Stimulated activated CD8-positive, alpha-beta memory T cell treated with anti-CD3 and anti-CD28 coated beads, Interleukin-12 subunit alpha, Interleukin-12 subunit beta, amount 100 ng/mL, for 4 hours (primary cell): ENCODE measurements at places on chromosomes 12 and 14.

GRCh38 chr14:32620303-32620702 is 291.2 kb downstream of the AKAP6 start:
- no peak for DNase-seq

GRCh38 chr12:66132408-66132807 is 1.9 kb upstream of the LLPH start:
- no peak for DNase-seq

- DNase-seq = no peak
These were observed 9.2 kb upstream of the INF2 start for GRCh38 chr14:104680056-104680805.

GRCh38 chr14:68513838-68514607 is 278.8 kb downstream of the ZFP36L1 start:
- DNase-seq = no peak

DNA sequence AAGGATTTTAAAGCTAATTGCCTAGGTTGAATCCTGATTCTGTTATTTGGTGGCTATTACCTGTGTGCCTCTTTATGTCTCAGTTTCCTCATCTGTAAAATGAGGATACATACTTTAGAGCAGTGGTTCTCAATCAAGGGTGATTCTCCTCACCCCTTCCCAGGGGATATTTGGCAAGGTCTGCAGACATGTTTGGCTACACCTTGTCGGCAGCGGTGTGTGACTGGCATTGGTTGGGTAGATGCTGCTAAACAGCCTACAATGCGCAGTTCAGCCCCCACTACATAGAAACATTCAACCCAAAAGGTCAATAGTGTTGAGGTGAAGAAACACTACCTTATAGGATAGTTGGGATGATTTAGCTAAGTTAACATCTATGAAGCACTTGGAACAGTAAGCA is 23.4 kb downstream of the LDHB start:
- DNase-seq = no peak

DNA sequence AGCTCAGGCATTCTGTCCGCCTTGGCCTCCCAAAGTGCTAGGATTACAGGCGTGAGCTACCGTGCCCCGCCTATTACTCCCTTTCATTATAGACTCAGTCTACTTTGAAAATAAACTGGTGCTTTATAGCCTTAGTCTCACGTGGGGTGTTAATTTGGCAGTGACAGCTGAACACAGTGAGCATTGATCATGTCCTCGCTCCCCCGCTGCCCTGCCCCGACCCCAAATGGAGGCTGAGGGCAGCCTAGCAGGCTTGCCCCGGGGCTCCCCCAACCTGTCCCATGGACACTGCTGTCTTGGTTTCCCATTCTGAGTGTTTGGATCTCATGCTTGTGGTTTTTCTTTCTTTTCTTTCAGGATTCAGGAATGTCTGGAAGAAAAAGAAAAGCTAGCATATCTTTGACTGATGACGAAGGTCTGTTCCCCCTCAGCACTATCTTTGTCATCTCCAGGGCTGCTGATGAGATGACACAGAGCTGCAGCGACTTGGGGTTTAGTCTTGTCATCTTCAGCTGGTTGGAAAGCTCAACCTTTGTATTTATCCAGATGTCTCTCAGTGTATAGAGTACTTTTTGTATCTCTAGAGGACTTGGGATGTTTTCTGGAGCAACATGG is 42.2 kb downstream of the EP400 start:
- DNase-seq = no peak

DNA sequence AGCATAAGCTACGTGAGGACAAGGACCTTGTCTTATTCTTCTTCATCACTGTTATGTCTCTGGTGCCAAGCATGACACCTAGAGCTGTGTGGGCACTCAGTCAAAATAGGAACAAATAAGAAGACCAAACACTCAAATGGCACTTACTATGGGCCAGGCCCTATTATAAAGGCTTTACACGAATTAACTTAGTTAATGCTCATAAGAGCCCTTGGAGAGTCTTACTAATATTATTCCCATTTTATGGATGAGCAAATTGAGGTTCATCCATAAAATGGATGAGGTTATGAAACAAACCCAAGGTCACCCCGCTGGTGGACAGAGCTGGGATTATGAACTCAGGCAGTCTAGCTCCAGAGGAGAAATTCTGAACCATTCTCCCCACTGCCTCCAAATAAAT is 47.7 kb downstream of the ISCA2 start:
- DNase-seq = no peak

- no peak for DNase-seq
These were observed 8.8 kb downstream of the RAP1B start for GRCh38 chr12:68619541-68619940.

GRCh38 chr14:39310051-39310450 is 76.3 kb downstream of the MIA2 start:
- no peak for DNase-seq

- DNase-seq = no peak
These were observed 9.1 kb upstream of the GPRC5A start for GRCh38 chr12:12882288-12882687.

DNA sequence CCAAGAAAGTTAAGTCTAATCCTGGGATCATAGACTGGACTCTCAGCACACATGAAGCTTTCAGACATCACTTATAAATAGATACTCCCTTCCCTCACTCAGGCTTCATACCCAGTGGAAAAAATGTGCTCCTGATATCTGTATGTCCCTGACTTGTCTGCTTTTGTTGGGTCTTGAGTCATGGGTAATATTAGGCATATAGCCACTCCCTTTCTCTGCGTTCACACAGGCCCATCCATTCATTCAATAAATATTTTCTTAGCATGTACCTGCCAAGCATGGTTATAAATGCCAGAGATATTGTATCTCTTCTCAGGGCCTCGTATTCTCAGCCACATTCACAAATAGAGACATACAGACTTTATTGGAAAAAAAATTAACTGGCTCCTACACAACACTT is 43.5 kb downstream of the COX16 start:
- no peak for DNase-seq

DNA sequence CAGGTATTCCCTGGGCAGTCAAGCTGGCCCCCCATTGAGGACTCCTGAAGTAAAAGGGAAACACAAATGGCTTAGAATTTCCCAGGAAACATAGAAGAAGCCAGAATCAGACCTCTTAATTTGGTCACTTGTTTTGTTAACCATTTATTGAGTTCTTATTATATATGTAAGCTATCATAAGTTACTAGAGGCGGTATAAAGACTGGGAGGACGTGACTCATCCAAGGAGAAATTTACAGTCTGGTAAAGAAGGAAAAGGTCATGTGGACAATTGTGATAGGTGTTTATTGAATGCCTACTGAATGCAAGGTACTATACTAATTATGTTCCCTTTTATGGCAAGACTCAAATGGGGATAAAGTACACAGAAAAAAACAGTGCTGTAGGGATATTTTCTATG is 146.7 kb downstream of the DYRK2 start:
- DNase-seq = no peak

DNA sequence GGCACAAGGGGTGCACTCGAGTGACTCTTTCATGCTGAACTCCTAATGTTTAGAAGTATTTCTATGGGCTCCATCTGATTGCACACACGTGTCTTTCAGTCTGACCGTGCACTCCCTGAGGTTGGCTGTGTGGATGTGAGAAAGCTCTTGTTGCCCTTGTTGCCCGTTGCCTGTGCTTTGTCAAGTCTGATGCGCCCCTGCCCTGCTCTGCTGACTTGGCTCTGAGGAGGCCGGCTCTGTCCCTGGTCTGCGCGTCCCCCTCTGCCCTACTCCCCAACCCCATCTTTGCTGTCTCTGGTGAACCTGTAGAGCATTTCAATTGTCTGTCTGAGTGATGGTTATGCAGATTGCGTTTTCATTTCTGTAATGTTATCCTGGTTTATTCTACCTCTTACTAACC is 802.3 kb downstream of the NRXN3 start:
- DNase-seq = no peak

GRCh38 chr12:68319988-68320623 is 12.1 kb downstream of the MDM1 start:
- no peak for DNase-seq

GRCh38 chr12:26281320-26281719 is 85.9 kb downstream of the SSPN start:
- DNase-seq = no peak

- no peak for DNase-seq
These were observed 43.1 kb upstream of the A2ML1 start for GRCh38 chr12:8779281-8779680.

DNA sequence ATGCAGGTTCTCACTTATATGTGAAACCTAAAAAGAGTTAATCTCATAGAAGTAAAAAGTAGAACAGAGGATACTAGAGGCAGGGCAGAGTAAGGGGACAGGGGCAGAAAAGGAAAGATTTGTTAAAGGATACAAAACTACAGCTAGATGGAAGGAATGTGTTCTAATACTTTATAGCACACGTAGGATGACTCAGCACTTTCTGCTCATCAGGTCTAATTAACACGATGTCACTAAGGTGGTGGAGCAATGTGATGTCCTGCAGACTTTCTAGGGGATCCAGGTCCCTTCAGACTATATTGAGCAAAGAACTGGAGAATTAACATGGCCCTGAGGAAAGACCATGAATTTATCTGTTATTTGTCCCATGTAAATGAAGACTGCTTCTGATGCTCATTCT is 80.8 kb upstream of the CMKLR1 start:
- DNase-seq = no peak

GRCh38 chr12:89689306-89689705 is 19.3 kb downstream of the ATP2B1 start:
- DNase-seq = no peak

DNA sequence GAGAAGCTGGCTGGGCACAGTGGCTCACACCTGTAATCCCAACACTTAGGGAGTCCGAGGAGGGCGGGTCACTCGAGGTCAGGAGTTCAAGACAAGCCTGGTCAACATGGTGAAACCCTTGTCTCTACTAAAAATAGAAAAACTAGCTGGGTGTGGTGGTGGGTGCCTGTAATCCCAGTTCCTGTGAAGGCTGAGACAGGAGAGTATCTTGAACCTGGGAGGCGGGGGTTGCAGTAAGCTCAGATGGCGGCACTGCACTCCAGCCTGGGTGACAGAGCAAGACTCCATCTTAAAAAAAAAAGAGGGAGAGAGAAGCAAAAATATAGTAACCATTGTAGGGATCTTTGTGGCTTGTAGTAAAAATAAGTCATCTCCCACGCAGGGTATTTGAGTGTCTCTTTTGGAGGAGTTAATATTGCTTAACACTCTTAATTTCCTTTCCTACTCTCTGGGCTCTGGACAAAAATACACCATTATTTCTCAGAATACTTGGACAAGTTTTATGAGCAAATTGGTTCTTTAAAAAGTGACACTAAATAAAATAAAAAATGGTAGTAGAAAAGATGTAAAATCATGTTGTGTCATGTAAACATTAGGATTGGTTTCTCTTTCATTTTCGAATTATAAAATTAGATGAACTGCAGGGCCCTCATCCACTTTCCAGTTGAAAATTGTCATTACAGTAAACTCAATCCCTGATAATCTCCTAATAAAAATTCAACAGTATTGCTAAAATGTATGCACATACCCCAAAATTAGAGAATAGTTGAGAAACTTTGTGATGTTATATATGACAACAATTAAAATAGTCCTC is 61.1 kb upstream of the C12orf71 start:
- DNase-seq = no peak

GRCh38 chr12:49776858-49777257 is 35.5 kb downstream of the TMBIM6 start:
- DNase-seq = no peak
